Hepatic stellate cell (primary cell): ENCODE measurements at places on chromosomes 11 and 22.

DNA sequence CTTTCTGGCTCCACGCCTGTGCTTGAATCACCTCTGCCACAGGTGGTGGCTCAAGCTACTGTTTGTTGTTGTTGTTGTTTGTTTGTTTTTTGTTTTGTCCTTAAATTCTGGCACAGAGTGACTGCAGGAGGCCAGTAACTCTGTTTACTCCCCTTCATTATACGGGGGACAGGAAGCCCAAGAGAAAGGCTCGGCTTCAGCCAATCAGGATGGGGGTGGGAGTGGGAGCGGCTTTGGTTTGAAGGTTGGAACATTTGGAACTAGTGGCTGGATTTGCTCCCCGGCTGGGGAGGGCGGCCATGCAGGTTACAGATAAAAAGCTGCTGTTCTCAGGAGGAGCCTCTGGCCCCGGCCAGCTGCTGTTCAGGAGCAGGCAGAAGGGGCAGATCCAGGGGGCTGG lies 19.7 kb upstream of the CABP2 start:
- no peak for DNase-seq

- DNase-seq: no peak
Measured at GRCh38 chr11:64237484-64237951, 3.1 kb downstream of the VEGFB start.

DNA sequence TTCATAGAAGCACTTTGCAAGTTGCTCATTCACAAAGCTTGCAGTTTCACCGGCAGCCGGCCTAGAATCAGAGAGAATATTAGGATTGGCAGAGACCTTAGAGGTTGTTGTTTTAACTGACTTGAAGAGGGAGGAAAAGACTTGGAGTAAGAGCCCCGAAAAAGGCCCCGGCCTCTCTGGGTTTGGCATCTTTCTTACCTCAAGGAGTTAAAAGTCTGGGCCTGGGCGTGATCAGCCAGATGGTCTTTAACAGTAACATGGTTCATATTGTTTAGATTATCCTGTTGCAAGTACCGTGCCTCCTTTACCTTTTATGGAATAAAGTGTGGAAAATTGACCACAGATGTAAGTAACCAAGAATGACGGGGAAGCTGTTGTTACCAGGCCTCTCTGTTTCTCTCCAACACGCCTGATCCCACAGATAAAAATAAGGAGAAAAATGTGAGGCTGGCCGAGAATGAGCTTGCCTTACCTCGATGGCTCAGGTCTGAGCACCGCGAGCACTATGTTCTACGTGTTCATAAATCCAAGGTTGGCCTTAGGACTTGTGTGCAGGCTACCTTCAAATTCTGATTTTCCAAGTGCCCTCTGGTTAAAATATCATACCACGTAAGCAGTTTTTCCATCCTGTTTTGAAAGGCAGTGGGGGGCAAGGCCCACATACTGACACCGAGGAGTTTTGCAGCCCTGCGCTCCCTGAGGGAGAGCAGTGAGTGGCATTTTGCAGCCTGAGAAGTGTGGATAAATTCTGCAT lies 56.4 kb downstream of the PARVA start:
- no peak for DNase-seq

DNA sequence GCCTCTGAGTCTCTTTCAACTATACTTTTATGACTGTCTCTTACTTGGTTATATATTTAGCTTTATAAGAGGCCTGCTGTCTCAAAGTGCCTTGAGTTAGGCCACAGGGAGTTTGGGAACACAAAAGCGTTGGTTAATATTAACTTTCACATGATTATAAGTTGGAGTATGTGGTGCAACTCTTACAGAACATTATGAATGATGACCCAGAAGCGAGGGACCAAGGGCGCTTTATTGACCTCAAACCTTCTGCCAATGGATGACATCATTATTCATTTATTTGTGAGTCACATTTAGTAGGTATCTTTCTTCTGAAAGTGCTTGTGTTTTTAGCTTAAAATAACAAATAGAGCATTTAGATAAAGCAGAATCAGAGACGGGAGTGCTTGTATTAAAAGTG lies 298.0 kb upstream of the ZC3H12C start:
- DNase-seq: no peak

GRCh38 chr11:46367244-46367915 lies 14.1 kb upstream of the MDK start:
- DNase-seq: peak; percentile 62

DNA sequence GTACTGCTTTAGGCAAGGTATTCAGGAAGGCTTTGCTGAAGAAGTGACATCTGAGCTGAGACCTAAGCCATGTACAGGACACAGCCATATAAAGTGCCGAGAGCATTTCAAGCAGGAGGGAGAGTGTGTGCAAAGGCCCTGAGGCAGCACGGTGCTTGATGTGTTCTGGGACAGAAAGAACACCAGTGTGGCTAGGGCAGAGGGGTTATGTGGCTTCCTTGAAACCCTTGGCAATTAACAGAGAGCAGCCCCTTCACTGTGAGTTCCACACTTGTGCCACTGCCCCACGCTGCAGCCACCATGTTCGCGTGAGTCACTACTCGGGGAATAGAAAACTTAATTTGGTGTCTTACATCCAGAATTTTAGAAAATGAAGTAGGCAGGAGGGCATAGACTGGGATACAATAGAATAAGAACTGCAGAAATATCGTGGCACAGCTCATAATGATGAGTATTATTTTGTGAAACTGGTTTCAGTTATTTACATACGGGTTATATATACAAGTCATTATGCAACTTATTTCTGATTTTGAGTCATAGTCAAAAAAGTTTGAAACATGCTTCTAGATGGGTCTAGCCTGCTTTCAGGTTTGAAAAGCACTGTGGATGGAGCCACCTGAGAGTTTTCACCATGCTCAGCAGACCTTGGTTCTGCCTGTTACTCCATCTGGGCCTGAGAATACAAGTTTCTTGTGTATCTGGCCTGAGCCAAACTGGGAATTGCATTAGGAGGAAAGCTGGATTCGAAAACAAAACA lies 11.8 kb downstream of the IL10RA start:
- no peak for DNase-seq

GRCh38 chr11:65863889-65864705 lies 3.9 kb downstream of the MUS81 start:
- DNase-seq: no peak

GRCh38 chr11:61684870-61685616 lies 4.9 kb downstream of the DAGLA start:
- DNase-seq: peak; percentile 60

DNA sequence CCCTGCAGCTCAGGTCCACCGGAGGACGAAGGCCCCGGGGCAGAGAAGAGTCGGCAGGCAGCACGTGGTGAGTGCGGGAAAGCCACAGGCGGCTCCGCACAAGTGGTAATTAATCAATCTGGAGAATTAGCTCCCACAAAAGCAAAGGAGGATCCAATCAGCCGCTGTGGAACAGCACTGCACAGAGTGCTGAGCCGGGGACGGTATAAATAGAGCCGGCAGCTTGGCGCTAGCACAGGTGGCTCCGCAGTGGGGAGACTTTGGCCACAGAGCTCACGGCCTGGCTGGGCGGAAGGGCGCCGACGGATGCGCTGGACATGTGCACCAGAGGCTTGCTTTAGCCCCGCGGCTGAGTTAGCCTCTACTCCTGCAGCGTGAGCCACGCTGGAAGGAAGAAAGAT lies 48.9 kb downstream of the IGSF9B start:
- DNase-seq: no peak

DNA sequence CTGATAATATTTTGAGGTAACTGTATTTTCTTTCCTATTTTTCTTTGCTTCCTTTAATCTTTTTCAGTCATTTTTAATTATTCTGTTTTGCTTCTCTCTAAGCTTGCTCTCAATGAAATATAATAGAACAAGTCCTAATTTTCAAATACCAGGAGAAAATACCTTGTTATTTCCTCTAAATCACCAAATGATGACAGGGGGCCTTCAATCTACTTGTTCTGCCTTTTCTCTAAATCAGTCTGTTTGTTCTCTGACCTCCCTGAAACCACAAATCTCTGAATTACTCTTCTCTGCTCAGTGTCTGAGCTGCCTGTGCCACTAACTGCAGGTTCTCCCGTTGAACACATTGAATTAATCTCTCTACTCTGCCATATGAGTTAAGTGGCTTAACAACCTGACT lies 286.2 kb downstream of the C11orf87 start:
- no peak for DNase-seq

GRCh38 chr11:8683115-8683807 lies 669 bp downstream of the RPL27A start:
- no peak for DNase-seq

DNA sequence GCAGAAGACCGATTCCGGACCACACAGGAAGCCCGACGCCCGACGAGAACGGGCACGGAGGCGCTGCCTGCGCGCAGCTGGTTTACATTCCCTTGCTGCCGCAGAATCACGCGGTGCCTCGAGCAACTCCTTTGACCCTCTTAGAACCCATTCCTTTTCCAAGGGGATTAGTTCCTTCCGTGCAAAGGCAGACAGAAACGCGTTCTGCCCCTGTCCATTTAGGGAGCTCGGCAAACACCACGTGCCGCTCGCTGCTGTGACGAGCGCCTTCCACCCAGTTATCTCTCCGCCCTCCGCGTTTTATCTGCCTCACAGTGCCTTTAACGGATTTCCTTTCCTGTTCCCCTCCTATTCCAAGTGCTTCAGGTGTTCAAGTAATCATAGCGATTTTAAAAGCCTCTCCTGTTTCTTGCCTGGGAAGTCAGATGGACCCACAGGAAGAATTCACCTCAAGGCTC lies 24.1 kb upstream of the MICAL3 start:
- peak; percentile 72 for DNase-seq

- DNase-seq: no peak
Measured at GRCh38 chr11:95066716-95067038, at the start of gene SRSF8. SRSF8 (plus strand) TSS chr11:95066919; CDS start chr11:95067227, 308 bp downstream.

GRCh38 chr11:95444309-95445241 lies 213.6 kb upstream of the SESN3 start:
- DNase-seq: no peak

- no peak for DNase-seq
Measured at GRCh38 chr11:15940462-15941205, 415.7 kb downstream of the SOX6 start.

DNA sequence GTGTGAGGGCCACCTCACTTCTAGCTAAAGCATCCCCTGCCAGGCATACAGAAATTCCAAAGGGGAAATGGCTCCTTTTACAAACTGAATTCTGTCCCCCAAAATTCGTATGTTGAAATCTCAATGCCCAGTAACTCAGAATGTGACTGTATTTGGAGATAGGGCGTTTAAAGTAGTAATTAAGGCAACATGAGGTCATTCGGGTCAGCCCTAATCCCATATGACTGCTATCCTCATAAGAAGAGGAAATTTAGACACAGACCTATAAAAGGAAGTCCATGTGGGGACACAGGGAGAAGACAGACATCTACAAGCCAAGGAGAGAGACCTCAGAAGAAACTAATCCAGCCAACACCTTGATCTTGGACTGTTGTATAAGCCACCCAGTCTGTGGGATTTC lies 119.1 kb downstream of the CHST1 start:
- DNase-seq: no peak

- DNase-seq: no peak
Measured at GRCh38 chr11:36309779-36310178, 13.7 kb downstream of the PRR5L start.

- no peak for DNase-seq
Measured at GRCh38 chr11:69377029-69377952, 83.3 kb downstream of the MYEOV start.

GRCh38 chr11:63916837-63917691 lies at the start of gene RCOR2:
RCOR2 (minus strand) TSS chr11:63917164; CDS start chr11:63916456, 708 bp downstream.
- DNase-seq: peak; percentile 92

- no peak for DNase-seq
Measured at GRCh38 chr22:37953062-37953436, 352 bp downstream of the C22orf23 start.

DNA sequence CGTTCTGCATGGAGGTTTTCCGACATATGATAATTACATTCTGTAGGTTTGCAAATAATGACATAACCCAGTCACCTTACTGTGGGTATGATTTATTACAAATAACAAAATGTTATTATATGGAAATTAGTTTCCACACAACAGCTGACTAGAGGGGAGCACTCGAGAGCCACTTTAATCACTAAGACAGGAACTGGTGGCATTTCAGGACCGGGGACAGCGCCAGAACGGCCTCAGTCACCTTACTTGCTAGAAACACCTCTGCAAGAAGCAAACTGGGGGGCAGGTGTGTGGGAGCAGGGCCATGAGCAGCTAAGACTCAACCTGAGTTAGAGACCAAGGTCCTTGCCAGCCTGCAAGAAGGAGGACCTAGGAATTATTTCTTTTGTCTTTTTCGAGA lies 199.9 kb downstream of the DSCAML1 start:
- no peak for DNase-seq

DNA sequence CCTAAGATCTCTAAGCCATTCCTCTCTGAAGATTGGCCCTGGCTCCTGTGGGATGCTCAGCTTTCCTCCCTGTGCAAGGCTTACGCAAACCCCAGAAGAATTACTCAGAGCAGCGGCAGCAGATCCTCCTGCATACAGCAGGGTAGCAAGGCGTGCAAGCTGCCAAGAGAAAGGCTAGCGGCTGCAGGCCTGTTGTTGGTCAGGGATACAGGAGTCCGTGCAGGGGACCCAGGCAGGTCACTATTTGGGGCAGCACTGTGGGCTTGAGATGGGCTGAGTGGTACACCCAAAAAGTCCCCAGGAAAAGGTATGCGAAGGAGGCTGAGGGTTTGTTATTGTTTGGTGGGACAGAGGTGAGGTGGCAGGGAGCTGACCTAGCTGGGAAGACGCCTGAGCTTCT lies 1.5 kb downstream of the GLB1L2 start:
- DNase-seq: no peak

- DNase-seq: no peak
Measured at GRCh38 chr11:61361237-61361740, 393 bp downstream of the CYB561A3 start.

DNA sequence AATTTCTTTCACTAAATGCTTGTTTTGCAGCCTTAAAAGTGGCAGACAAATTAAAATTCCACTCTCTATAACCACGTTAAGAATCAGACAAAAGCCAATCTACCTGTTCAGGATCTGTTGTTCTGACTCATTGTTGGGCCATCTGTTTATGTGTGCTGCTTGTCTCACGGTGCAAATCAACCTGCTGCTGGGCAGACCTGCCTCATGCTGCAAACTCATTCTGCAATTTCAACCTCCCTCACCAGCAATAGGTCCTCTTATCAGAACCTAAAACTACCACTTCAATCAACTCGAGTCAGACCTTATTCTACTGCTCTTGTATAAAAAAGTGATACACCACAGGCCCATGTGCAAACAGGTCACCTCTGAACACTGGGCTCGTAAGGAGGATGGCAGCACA lies 75.1 kb downstream of the LARGE2 start:
- no peak for DNase-seq

- DNase-seq: peak; percentile 92
Measured at GRCh38 chr11:47355283-47356128, 3.0 kb upstream of the MYBPC3 start.

- DNase-seq: no peak
Measured at GRCh38 chr11:93432247-93432646, 101.7 kb downstream of the DEUP1 start.

- DNase-seq: no peak
Measured at GRCh38 chr11:85718126-85718943, 32.3 kb upstream of the CCDC89 start.

DNA sequence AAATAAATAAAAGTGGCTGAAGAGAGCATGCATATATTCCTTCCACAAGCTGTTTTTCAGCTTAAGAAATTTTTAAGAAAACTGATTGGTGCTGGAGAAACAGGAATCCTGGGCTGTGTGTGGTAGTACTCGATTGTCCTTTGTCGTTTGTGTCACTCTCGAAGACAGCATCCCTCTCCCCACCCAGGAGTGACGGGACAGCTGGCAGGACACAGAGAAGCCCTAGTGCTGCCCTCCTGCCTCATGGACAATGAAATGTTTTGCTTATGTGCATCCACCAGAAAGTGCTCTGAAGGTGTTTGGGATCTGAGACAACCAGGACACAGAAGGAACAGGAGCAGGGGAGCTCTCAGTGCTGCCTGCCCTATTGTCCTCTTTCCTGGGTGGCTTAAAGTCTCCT lies 12.8 kb downstream of the PLAAT4 start:
- no peak for DNase-seq

- no peak for DNase-seq
Measured at GRCh38 chr11:33179348-33179803, 18.1 kb upstream of the CSTF3 start.
